Activated naive CD4-positive, alpha-beta T cell (primary cell): ENCODE measurements at places on chromosomes 3 and 15.
A peak's percentile ranks its signal among the peaks of the same experiment; 100 is the strongest.

DNA sequence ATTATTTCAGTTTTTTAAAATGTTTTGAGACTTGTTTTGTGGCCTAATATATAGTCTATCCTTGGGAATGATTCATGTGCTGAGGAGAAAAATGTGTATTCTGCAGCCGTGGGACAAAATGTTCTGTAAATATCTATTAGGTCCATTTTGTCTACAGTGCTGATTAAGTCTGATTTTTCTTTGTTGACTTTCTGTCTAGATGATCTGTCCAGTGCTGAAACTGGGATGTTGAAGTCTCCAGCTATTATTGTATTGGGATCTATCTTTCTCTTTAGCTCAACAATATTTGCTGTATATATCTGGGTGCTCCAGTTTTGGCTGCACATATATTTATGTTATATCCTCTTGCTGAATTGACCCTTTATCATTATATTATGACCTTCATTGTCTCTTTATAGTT lies 85.2 kb downstream of the UBE2E2 start:
- no peak for DNase-seq

- peak; percentile 56 for DNase-seq
These were observed 109.3 kb downstream of the SHQ1 start for GRCh38 chr3:72738752-72739530.

DNA sequence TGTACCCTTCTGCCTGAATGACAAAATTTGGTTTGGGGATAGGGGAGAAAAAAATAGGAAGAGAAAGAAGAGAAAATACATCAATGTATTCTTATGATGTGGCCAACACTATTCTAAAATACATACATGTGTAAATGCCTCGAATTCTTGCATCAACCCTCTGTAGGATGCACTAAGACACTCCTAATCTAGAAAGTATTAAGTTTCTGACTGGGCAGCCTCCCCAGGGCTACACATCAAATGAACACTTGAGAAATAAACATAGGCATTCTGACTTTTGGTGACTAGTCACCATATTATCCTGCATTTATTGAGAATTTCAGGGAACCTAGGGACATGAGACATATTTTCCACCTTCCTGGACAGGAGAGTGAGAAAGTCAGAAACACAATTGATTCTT lies 109.2 kb downstream of the CPNE4 start:
- no peak for DNase-seq

- no peak for DNase-seq
These were observed 36.2 kb downstream of the LEKR1 start for GRCh38 chr3:156862338-156862737.
